Cerebellum (tissue), 4 donors: ENCODE measurements at places on chromosomes 16 and 17.

DNA sequence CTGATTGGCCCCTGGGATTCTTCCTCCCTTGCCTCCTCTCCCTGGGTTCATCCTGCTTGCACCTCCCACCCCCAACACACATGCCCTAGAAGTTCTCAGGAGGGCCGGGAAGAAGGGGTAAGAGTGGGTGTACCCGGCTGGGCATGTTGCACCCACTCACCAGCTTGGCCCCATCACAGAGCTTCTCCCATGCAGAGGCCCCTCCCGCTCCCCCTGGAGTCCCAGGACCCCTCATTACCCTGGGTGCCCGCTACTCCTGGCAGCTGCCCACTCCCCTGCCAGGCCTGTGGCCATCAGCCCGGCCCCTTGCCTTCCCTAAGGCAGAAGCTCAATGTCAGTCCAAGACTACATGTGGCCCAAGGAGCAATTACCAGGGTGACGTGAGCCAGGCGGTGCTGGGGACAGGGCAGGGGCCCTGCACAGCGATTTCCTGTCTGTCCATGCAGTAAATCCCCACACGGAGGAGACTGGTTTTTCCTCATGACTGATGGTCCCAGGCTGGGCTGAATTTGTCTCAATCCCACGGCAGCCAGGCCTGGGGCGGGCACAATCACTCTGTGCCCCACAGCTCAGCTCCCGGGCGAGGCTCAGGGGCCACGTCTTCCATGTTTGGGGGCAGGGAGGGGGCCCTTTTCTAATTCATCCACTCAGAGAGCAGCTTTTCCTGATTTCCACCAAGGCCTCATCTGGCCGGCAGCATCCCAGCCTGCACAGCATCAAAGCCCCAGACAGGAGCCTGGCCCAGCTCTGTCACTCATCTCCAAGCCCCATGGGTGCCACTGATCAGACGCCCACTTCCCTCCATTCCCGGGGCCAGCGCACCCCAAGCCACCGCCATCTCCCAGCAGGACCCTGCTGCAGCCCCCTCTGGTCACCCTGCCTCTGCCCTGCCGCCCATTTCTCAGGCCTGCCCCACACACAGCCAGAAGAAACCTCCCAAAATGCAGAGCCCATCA is 234.7 kb downstream of the KATNIP start:
- DNase-seq, result no peak

DNA sequence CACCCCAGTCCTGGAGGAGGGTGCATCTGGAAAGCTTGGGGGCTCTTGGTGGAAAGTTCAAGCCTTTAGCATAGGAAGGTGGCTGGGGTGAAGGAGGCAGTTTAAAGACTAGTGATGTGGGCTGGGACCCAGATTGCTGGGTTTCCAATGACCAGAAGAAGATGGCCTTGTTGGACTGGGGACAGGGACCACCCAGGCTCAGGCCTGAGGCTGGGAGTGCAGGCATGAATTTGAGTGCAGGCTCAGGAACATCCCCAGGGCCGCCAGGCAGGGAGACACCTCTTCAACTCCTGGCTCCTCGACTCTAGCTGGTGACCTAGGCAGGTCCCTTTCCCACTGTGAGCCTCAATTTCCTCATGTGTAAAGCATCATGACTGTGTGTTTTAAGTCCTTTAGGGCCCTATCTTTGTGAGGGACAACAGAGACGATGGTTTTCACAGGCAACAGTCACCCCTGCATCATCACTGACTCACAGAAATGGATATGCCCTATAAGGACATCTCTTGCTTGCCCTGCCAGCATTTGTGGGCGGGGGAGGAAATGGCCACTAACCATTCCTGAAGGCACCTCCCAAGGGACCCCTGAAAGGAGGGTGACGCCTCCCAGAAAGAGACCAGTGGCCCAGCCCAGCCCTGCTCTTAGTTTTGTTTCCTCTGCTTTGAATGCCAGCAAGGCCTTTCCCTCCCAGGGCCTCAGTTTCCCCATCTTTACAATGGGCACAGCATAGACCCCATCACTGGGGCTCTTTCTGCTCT is 11.1 kb downstream of the NLRC5 start:
- DNase-seq, result no peak

GRCh38 chr16:57530104-57530521 is 6.3 kb downstream of the CCDC102A start:
- DNase-seq, result no peak

DNA sequence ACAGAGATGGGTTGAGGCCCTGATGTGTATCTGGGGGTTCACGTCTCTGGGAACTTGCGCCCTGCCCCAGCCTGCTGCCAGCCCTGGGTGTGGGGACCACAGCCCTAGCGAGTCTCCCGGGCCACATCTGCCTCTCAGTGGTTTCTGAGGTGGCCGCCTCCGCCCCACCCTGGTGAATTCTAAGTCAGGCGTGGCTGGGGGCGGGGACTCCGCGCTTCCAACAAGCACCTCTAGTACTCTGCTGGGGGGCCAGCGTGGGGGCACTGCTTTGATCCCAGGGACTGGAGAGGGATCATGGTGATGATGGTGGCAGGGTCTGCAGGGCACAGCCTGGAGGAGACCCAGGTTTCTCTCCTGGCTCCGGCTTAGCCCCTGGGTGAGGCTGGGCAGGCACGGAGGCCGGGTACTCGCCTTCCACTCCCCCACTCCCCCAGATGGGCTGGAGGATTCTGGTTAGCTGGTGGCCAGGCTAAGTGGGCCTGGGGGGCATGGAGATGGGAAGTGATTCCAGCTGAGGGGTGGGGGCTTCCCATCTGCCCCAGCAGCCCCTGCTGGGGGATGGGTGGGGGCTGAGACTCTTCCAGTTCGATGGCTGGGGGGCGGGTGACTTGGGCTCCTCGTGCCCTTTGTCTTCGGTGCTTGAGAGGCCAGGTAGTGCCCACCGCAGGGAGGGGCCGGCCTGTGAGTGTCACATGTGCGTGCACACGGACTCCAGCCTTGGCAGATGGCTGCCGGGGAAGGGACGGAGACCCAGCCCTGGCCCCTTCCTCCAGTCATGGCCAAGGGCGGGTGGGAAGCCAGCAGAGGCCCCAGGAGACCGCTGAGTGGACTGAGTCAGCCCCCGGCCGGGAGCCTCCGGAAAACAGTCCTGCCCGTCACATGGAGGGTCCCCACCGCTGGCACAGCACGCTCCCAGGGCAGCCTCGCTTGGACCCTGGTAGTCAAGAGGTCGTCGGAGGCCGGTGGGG is 3.9 kb downstream of the GLIS2 start:
- no peak for DNase-seq

GRCh38 chr16:24203675-24204074 is 52.5 kb upstream of the CACNG3 start:
- no peak for DNase-seq

GRCh38 chr16:56783344-56783743 is 53.4 kb downstream of the NUP93 start:
- DNase-seq, result no peak

- no peak for DNase-seq
These were observed 73.4 kb downstream of the ZNF778 start for GRCh38 chr16:89290887-89291286.

DNA sequence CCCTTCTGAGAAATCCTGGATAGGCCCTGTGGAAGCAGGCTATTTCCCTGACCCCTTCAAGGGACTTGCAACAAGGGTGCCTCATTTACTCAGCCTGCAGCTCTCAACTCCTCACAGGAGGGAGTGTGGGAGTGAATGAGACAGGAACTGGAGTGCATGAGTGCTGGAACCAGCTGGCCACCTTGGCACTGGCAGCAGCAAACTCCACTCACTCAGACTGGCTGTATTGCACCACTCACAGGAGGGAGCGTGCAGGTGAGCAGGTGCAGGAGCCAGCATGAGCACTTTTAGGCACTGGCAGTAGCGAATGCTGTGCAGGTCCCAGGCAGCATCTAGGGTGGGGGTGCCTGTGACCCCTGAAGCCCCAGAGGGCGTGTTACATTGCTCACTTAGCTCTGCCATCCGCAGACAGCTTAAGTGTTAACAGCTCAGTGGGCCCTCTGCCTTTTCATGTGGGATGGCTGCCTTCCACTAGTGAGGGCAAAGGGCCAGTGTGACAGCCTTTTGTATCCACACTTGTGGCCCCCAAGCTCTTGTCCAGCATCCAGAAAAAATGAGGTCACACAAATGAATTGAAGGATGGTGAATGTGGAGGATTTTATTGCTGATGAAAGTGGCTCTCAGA is 11.0 kb upstream of the ZNHIT3 start:
- DNase-seq, result peak; percentile 87

GRCh38 chr17:79678091-79678735 is 52.5 kb upstream of the ENPP7 start:
- no peak for DNase-seq

DNA sequence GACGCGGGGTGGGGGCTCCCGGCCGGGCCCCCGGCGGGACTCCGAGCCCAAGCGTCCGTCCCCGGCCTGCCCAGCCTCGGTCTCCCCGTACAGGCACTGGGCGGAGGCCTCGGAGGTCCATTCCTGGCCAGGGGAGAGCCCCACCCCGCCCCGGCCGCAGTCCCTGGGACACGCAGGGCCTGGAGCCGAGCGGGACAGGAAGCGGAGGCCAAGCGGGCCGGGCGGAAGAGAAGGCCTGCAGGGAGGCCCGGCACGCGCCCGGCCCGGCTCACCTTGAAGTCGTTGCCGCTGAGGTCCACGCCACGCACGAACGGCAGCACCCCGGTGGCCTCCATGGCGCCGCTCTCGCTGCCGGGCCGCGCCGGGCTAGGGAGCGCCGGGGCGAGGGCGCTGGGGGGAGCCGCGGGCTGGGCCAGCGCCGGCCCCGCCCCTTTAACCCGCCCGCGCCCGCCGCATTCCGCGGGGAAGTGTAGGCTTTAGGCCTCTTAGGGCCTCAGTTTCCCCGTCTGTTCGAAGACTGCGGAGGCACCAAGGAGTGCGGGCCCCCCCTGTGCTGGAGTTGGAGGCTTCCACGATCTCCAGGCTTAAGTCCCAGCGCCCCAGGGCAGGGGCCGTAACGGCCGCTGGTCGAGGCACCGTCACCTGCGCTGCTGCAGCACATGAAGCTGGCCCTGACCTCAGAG is at the start of gene FLII:
Gene FLII (minus strand): TSS at position 383 of the 683 bp plus-strand sequence. CDS start 48 bp downstream, at position 335.
- peak; percentile 87 for DNase-seq

GRCh38 chr17:20800146-20800545 is 220.6 kb downstream of the CDRT15L2 start:
- no peak for DNase-seq

DNA sequence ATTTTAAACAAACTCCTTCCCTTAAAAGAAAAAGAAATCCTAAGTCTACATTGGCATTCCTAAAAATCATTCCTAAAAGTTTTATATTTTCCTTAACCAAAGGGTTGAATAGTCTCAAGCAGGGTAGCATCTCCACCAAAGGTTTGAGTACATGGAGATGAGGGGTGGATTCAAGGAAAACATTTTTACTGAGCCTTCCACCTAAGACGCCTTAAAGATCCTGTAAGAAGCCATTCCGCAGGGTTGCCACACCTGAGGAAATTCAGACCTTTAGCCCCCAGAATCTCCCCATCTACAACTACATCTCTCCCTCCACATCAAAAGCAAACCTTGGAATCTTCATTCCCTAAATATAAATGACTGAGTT is 7.7 kb upstream of the AKTIP start:
- DNase-seq, result no peak

GRCh38 chr16:68298907-68299561 is 11.7 kb downstream of the SLC7A6OS start:
- DNase-seq, result peak; percentile 77

GRCh38 chr17:6713918-6714271 is 726 bp upstream of the SLC13A5 start:
- no peak for DNase-seq

- DNase-seq, result no peak
These were observed at the start of gene SHBG for GRCh38 chr17:7629939-7630571. TSS of gene SHBG (plus strand) at chr17:7630135. CDS start at chr17:7630173, 38 bp downstream.

- DNase-seq, result no peak
These were observed 228.9 kb upstream of the TNRC6C start for GRCh38 chr17:77729587-77729986.

DNA sequence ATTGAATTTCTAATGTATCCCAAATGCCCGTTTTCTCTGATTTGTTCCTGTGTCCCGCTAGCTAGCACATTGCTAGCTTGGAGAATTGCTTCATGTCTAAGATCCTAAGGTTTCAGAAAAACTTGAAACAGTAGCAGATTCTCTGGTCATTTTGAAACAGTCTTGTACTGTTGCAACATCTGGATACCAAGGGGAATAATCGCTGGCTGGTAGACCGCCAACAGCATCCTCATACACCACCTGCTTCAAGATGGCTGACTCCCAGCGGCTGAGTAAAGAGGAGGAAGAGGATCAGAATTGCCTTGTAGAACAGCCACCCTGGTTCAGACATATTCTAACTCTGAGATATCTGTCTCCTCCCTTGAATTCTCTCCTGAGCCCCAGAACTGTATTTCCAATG is 226.7 kb upstream of the ELAC2 start:
- DNase-seq, result no peak

DNA sequence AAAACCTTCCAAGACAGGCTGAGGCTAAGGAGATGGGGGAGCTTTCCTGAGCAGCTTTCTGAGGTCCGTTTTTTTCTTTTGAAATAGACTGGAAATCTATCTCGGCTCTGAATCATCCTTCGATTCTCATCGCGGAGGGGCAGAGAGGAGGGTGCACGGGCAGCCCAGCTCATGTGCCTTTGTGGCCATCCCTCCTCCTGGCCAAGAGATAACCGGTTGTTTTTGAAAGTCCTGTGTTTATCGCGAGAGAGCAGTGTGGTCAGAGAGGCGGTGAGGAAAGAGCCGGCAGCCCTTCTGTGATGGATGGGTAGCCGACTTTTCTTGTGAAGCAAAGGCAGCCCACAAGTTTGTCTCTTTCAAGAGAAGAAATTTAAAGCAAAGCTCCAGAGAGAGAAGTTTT is 191.6 kb downstream of the CCDC182 start:
- DNase-seq, result no peak

DNA sequence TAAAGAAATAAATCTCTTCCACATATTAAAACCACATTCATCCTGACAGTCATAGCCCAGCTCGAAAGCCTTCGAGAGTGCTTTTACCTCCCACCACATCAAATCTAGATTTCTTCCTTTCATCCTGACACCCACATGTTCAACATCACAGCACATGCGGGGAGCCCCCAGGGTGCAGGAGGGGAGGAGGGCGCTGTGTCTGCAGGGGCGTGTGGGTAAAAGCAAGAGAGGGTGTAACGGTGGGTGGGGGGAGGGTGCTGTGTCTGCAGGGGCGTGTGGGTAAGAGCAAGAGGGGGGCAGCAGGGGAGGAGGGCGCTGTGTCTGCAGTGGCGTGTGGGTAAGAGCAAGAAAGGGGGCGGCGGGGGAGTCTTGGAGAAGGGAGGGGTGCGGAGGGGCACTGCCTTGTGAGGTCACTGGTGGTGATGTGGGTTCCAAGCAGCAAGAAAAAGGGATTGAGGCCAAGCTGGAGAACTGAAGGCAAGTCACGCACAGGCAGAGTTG is 34.7 kb downstream of the ADCY9 start:
- DNase-seq, result no peak

- DNase-seq, result no peak
These were observed 6.3 kb upstream of the CD7 start for GRCh38 chr17:82323514-82324234.

DNA sequence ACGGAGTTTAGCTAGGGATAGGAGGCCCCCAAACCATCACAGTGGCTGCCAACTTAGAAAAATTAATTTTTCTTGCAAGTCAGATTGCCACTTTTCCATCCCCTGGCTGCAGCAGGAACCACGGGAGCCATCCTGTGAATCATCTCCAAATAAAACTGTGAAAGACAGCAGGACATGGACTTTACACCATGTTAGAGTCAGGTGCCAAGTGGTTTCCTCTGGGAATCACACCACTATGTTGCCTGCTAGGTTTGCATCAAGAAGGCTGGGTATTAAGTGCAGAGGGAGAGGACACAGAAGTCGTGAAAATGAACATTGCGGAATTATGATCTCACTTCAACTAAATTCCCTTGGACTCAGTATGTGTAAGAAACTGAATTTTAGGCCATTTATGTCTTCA is 471.3 kb upstream of the GOT2 start:
- DNase-seq, result no peak
